ENCODE measurements at places on chromosomes 2 and 18.

DNA sequence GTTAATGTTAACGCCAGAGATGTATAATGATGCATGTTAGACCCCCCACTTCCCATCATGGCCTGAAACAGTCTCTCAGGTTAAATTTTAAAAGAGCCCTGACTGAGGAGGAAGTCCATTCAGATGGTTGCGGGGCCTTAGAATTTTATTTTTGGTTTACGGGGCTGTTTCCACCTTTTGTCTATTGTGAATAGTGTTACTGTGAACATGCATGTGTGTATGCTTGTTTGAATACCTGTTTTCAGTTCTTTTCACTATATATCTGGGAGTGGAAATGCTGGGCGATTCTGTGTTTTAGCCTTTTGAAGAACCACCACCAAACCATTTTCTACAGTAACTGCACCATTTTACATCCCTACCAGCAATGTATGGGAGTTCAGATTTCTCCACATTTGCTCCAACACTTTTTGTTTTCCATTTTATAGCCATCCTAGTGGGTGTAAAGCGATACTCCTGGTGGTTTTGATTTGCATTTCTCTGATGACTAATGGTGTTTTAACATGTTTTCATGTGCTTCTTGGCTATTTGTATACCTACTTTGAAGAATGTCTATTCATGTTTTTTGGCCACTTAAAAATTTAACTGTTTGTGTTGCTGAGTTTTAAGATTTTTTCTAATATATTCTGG, 133.0 kb downstream of the MYO3B start:
- DNase-seq: no peak

GRCh38 chr18:74499633-74500032, 3.5 kb downstream of the CNDP2 start:
- DNase-seq: peak; percentile 18

DNA sequence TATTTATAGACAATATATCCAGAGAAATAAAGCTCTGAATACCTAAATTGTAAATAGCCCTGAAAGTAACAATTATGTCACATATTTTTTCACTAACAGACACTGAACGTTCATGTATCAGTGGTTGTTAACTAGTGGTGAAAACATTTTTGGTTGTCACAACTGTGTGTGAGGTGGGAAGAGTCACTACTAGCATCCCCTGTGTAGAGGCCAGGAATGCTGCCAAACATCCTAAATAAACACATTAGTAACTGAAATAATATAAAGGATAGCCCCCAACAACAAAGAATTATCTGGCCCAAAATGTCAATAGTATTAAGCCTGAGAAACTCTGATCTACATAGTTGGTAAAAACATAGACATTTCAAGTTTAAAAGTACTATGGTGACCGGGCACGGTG, 64.5 kb downstream of the ROCK1 start:
- no peak for DNase-seq

GRCh38 chr2:216031960-216032689, 18.8 kb upstream of the MREG start:
- no peak for DNase-seq

GRCh38 chr2:203983064-203983715, 46.6 kb downstream of the ICOS start:
- DNase-seq: no peak

DNA sequence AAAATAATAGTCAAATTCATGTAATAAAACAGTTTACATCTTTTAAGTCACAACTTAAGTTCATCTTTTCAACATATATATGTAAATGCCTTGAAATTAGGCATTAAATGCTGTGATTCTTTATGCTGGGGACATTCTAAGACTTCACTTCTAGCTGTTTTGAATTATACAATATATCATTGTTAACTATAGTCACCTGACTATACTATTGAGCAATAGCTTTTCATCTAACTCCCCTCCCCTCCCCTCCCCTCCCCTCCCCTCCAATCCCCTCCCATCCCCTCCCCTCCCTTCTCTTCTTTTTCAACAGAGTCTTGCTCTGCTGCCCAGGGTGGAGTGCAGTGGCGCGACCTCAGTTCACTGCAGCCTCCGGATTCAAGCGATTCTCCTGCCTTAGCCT, 16.2 kb downstream of the GALNT1 start:
- no peak for DNase-seq

GRCh38 chr2:111523009-111523408, 361.0 kb downstream of the ANAPC1 start:
- no peak for DNase-seq

DNA sequence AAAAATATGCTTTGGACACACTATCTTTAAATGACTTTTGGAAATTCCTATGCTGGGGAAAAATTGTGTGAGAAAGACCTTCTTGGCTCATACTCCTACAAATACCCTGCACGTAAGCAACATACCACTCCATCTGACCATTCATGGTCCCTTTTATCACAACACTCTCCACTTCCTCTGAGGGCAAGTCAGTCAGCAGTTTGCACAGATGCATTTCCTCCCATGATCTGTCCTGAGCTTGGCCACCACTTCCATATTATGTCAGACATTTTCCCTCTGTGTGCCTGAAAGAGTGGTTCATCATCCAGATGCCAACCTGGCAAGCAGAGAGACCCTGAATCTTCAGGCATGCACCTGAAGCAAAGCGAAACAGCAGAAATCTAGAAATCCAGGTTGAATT, 16.1 kb upstream of the REG3G start:
- DNase-seq: no peak

GRCh38 chr2:127096718-127097470, 10.1 kb downstream of the BIN1 start:
- no peak for DNase-seq

DNA sequence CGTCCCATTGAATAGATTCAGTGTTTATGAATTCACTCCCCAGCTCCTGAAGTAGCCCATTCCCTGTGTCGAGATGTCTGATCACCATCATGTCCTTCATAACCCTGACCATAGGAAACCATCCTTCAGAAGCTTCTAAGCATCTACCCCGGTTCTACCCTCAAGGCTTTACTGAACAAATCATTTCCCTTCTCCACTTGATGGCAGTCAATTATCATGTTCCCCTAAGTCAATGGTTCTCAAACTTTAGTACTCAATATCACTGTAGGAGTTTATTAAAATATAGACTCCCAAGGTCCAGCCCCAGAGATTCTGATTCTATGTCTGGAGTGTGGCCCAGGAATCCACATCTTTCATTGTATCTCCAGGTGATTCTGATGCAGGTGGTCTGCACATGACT, 228.4 kb upstream of the SP5 start:
- no peak for DNase-seq

- no peak for DNase-seq
Observed at GRCh38 chr2:178282075-178282815, 87.9 kb downstream of the OSBPL6 start.

DNA sequence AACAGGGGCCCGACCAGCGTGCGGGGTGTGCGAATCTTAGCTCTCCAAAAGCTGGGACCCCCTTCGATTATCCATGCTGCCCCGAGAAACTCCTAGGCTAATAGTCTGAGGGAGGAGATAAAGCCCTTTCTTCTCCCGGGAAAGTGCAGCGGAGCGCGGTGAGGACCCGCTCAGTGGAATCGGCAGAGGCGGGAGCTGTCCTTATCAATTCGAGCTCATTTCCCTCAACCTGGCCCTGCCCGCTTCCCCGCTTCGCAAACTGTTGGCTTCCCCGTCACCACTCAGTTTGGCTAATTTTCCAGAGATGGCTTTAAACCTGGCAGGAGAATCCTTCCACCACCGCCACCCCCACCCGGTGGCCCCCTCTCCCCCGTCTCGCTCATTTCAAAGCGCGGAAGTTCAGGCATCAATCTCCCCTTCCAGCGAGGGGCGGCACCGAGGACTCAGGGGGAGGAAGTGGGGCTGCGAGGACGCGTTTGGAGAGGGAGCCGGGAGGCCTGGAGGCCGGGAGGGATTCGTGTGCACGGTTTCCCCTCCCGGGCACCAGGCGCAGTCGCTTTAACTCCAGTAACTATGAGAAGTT, 1.6 kb downstream of the KLHL14 start:
- DNase-seq: no peak

- no peak for DNase-seq
Observed at GRCh38 chr18:45060102-45060501, 379.4 kb downstream of the SETBP1 start.

GRCh38 chr2:167345559-167345958, 457.3 kb downstream of the XIRP2 start:
- DNase-seq: no peak

DNA sequence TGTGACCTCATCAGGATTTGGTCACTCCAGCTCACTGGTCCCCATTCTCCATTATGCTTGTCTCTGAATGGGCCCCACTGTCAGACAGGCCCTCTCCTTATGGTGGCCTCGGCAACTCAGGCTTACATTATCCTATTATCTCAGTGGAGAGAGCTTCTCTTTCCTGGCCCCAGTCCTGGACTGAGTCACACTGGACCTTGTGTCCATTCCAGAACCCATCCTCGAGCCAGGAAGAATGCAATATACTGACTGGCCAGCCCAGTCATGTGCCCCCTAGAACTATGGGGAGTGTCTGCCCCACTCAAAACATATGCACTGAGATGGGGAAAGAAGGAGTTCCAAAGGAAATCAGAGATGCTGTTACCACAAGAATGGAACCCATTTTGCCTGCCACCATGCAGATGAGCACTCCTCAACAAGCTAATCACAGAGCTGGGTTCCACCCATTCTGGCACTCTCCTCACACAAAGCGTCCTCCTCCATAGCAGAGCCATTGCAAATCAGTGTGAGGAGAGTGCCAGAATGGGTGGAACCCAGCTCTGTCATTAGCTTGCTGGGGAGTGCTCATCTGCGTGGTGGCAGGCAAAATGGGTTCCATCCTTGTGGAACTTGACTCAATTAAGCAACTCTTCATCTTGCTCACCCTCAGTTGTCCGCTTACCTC, 71.9 kb downstream of the CHRNA1 start:
- DNase-seq: no peak

DNA sequence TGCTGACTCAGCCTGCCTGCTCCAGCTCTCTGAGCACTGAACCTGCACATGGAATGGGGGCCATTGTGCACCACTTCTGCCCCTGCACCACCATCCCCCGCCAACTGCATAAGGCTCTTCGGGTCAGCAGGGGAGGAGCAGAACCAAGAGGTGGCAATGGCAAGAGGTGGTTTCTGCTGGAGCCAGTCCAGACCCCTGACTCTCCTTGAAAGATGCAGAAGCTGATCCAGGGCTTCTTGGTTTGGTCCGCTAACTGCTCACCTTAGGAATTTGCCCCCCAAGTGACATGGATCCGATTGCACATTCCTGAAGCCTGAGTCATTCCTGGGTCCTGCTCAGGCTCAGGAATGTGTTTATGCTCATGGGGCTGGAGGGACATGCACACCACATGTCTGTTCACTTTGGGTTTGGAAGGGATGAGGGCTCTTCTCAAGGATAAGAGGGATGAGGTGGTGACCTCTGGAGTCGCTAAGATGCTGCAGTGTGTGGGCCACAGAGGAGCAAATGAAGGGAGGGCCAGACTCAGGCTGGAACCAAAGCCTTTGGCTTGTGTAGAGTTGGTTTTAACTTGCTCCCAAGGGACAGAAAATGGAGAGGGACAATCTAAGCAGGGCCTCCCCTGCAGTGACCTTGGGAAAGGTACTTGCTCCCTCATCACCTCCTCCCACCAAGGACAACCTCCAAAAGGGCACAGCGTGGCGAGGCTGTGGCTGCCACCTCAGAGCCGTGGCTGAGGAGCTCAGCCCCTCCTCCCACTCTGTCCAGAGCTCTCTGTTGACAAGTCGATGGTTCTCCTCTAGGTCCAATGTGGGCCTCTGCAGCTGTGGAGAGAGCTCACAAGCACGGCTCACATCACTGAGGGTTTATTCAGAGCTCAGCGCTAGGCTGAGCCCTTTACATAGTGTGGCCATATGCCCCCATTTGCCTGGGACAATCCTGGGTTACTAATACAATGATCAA, 66.2 kb downstream of the HS1BP3 start:
- no peak for DNase-seq

DNA sequence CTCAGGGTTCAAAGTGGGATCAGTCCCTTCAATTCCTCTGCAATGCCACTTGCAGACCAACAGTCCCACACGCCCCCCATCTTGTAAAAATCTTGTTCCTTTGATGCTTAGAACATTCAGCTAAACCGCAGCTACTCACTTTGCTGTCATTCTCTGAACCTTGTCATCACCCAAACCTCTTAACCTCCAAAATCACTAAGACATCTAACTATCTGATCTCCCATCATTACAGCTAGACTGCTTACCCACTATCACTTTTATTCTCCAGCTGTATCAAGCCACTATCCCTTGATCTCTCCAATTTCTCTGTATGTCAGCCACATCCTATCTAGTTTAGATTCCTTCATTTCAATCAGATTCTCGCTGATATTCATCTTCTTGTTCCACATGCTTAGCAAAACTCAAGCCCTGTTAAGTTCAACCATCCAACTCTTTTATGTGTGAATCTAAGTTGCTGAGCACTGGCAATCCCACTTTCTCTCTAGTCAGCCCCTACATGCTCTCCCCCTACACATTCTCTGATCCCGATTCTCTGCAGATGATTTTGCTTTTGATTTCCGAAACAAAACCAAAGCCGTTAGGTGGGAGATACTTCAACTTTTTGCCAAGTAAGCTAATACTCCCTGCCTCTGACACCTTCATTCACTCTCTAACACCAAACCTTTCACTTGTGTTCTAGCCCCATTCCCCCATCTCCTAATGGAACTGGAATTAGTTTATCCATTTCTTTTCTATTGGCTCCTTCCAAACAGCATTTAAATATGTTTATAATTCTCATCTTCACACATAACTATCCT, 4.6 kb downstream of the GTF3C2 start:
- no peak for DNase-seq

DNA sequence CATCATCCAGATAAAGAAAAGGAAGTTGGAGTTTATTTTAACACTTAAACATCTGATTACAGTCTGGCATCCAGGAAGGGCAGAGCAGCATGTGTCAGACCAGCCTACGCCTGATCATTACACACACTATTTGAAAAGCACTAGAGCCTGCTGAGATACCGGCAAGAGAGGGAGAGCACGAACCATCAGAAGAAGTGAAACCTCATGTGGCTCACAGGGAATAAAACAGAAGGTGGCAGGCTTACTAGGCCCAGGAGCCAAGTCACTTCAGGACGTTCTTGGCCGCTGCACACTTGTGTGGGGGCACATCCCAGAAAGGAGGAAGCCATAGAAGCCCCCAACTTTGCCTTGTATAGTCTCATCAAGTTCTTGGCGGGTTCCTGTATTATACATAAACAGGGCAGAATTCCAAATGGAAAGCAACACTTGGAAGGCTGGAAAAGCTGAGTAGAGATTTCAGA, 105.5 kb downstream of the UGGT1 start:
- no peak for DNase-seq

DNA sequence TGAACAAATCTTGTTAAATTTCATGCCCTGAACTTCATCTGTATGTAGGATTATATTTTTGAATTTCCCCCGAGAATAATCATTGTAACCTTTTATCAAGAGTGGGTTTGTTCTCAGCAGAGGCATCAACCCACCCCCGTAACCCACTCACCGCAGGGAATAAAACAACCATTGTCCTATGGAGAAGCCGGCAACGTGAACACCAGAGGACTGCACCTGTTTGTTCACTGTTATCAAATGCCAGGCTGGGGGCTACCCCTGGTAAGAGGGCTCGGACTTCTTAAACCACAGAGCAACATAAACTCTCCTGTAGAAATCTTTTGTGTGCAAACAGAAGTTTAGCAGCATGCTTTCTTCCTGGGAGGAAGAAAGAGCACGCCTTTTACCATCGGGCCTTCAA, 610.4 kb downstream of the ERBB4 start:
- DNase-seq: no peak

Measured in activated T-cell treated with anti-CD3 and anti-CD28 coated beads for 24 hours (primary cell).